Suprapubic skin (tissue), 4 donors: ENCODE measurements at places on chromosomes 3 and 15.

DNA sequence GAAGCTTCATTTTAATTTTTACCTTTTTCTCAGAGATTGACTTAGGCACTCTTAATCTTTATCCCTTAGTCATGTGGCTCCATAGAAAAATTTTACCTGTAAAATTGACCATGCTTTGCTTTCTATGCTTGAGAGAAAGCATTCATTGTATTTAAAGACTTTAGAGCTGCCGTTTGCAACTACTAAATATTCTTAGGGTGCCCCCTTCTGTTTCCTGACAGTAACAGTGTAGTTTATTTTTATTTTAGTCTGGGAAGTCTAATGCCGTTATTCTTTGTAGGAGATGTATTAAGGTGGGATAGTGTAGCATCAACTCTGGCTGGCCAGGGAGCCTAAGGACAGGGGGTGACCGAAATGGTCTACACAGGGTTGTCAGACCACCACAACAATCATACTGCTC is 84.5 kb upstream of the SYNPR start:
- no peaks in the 10 kb centered on the region for H3K27me3 ChIP-seq
- DNase-seq = no peak
- H3K36me3 ChIP-seq = no peaks in the 10 kb centered on the region
- no peak overlapping the region for H3K4me3 ChIP-seq

DNA sequence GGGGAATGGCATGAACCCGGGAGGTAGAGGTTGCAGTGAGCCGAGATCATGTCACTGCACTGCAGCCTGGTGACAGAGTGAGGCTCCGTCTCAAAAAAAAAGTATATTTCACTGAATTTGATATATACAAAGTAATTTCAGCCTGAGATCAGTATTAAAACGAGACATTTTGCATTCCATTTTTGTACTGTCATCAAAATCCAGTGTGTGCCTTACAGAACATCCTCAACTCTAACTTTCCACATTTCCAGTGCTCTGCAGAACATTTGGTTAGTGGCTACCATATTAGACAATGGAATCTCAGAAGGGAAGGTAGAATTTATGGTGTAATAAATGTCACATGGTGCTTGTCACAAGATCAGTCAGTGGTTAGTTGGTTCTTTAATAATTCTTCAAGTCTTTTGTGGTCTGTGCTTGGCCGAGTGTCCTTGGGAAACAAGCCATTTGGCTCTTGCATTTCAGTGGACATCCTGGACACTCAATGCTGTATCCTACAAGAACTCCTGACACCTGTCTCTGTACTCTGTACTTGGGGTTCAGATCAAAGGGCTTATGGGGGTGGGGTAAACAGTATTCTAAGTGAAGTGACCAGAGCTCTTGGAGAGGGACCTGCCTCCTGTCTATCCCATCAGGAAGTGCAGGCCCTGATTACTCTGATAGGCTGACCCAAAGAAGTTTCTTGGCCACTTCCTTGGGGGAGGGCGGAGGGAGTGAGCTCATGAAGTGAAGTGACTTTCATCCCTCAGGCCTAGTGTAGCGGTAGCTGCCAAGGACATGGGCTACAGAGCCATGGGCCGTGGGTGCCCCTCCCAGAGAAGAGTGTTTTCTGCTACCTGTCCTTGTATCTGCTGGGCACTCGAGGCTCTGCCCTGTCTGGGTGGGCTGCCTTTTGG is 3.7 kb downstream of the ACVR2B start:
- no peak for DNase-seq
- H3K27me3 ChIP-seq = no peaks in the 10 kb centered on the region
- H3K27ac ChIP-seq = no peak overlapping the region
- peaks cover 59% of the 10 kb centered on the region for H3K4me1 ChIP-seq
- no peaks in the 10 kb centered on the region for H3K36me3 ChIP-seq

DNA sequence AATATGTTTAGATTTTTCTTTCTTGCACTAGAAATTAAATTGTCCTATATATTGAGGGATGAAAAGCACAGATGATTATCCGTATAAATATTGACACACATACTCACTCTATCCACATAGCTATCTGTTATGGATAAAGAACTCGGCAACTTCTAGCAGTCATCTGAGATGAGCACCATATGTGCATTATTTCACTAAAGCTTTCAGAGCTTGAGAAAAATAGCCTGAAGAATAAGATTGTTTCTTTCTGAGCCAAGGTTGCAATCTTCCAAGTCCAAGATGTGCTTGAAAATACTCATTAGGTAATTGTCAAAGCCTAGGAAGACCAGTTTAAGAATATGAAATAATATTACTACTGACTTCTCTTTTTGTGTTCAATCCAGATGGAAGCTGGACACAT is 40.5 kb downstream of the COL8A1 start:
- no peak overlapping the region for H3K4me3 ChIP-seq
- DNase-seq = no peak
- H3K27me3 ChIP-seq = no peaks in the 10 kb centered on the region
- no peaks in the 10 kb centered on the region for H3K4me1 ChIP-seq

- H3K4me3 ChIP-seq = no peak overlapping the region
- DNase-seq = no peak
- H3K27ac ChIP-seq = no peak overlapping the region
These were observed 126.2 kb upstream of the PFN2 start for GRCh38 chr3:150096700-150097587.

- H3K27ac ChIP-seq = no peak overlapping the region
- no peak for DNase-seq
- no peak overlapping the region for H3K4me3 ChIP-seq
- no peaks in the 10 kb centered on the region for H3K4me1 ChIP-seq
- no peaks in the 10 kb centered on the region for H3K36me3 ChIP-seq
These were observed 177.4 kb upstream of the TRIM42 start for GRCh38 chr3:140500473-140500872.

DNA sequence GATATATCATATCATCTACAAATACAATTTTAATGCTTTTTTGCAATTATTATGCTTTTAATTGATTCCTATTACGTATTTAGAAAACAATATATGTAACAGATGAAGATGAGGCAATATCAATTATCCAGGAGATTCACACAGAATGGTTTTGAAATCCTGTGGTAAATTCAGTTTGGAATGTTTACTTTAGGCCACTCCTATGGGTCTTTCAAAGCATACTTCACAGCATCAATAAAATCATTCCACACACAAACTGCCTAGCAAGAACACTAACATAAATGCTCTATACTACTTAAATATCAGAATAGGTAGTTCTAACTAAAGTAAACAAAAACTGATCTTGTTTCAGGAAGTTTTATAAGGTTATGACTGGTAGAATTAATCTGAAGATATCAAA is 90.5 kb downstream of the FAM227B start:
- H3K27me3 ChIP-seq = no peaks in the 10 kb centered on the region
- no peak overlapping the region for H3K4me3 ChIP-seq
- DNase-seq = no peak

DNA sequence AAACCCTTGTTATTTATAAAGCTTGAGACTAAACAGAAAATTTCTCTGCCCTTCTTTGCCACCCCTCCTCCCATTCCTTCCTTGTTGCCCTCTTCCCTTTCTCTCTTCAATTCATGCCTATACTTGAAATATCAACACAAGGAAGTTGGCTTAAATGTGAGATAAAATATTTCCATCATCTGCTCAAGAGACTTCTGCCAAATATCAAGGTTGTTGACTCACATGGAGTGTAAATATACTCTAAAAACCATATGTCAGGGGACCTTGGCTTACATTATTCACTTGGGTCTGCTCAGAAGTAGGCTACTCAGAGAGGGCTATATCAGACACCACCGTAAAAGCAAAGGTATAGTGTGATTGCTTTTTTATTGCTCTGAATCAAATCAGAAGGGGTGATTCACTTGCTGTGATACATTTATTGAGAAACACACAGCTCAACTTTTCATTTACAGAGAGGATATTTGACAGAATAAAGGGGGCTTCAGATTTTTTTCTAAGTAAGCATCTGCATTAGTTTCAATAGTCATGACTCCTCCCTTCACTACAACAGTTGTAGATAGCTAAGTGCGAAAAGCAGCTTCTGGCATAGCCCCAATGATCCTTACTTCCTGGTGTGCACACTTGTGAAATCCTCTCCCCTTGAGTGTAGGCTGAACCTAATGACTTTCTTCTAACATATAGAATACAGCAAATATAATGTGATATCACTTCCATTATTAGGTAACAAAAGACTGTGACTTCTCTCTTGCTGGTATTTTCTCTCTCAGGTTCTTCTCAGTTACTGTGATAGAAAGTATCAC is 386.2 kb downstream of the EFHB start:
- H3K4me3 ChIP-seq = no peak overlapping the region
- H3K36me3 ChIP-seq = no peaks in the 10 kb centered on the region
- no peaks in the 10 kb centered on the region for H3K27me3 ChIP-seq
- no peak for DNase-seq
- H3K4me1 ChIP-seq = no peaks in the 10 kb centered on the region

- DNase-seq = no peak
- H3K27me3 ChIP-seq = no peaks in the 10 kb centered on the region
- no peaks in the 10 kb centered on the region for H3K36me3 ChIP-seq
- H3K4me1 ChIP-seq = peaks cover 7% of the 10 kb centered on the region
These were observed 410 bp downstream of the NDUFAF1 start for GRCh38 chr15:41401904-41402267.

GRCh38 chr3:149894205-149894604 is 76.5 kb downstream of the PFN2 start:
- H3K4me3 ChIP-seq = no peak overlapping the region
- H3K27ac ChIP-seq = no peak overlapping the region
- peaks cover 12% of the 10 kb centered on the region for H3K4me1 ChIP-seq
- no peak for DNase-seq
- no peaks in the 10 kb centered on the region for H3K27me3 ChIP-seq

DNA sequence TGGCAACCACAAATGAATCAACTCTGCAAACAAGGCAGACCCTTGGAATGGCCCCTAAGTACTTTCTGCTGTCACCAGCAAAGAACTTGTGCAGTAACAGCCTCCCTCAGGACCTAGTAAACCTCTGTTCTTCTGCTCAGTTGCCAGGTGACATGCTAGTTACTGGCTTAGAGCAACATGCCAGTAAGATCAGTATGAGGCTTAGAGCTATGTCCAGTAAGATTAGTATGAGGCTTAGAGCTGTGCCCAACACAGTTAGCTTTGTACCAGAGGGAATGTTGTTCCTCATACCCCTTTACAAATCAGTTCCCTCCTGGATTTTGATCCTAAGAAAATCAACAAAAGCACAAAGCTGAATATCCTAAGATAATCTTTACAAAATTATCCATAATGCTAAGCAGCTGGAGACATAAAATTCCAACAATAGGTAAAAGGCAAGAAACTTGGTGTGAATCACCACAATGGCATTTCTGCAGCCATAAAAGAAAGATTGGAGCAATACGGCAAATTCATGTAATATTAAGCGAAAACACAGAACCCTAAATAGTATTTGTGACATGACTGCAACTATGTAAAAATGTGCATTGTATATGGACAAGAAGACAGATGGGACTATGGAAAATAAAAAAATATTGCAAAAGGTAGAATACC is 107.3 kb upstream of the LPP start:
- H3K27ac ChIP-seq = no peak overlapping the region
- no peaks in the 10 kb centered on the region for H3K27me3 ChIP-seq
- H3K4me3 ChIP-seq = no peak overlapping the region
- DNase-seq = no peak
- H3K4me1 ChIP-seq = peaks cover 3% of the 10 kb centered on the region
- H3K36me3 ChIP-seq = no peaks in the 10 kb centered on the region

- no peak overlapping the region for H3K4me3 ChIP-seq
- H3K27me3 ChIP-seq = no peaks in the 10 kb centered on the region
- no peak for DNase-seq
- H3K4me1 ChIP-seq = no peaks in the 10 kb centered on the region
- H3K36me3 ChIP-seq = no peaks in the 10 kb centered on the region
- H3K27ac ChIP-seq = no peak overlapping the region
These were observed 306.6 kb upstream of the TGFBR2 start for GRCh38 chr3:30299674-30300385.

- H3K27ac ChIP-seq = no peak overlapping the region
- peaks cover 10% of the 10 kb centered on the region for H3K4me1 ChIP-seq
- H3K36me3 ChIP-seq = no peaks in the 10 kb centered on the region
- H3K4me3 ChIP-seq = no peak overlapping the region
- H3K27me3 ChIP-seq = no peaks in the 10 kb centered on the region
- no peak for DNase-seq
These were observed 198.5 kb downstream of the FOXP1 start for GRCh38 chr3:71384837-71385716.

- no peaks in the 10 kb centered on the region for H3K27me3 ChIP-seq
- H3K4me1 ChIP-seq = no peaks in the 10 kb centered on the region
- no peak for DNase-seq
- no peak overlapping the region for H3K4me3 ChIP-seq
These were observed 725.5 kb upstream of the ARRDC4 start for GRCh38 chr15:97234851-97235610.
